AG08395 (cell line): ENCODE measurements at places on chromosomes 4 and X.

GRCh38 chr4:86675548-86675947, 81.4 kb downstream of the PTPN13 start:
- no peak for DNase-seq

DNA sequence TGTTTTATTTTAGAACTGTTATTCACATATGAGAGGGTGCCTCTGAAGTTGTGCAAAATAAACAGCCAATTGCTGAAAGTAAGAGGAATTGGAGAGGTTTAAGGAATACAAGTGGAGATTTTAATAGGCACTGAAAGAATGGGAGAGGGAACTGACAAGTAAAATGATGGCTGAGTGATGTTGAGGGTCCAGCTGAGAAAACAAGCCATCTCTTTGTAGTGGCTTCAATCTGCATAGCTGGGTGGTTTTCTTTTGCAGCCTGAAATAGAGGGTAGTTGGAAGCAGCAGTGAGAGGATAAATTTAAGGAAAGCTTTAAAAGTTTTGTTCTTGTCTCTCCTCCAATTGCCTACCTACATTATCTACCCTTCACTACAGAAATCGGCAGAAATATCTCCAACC, 106.7 kb upstream of the DGKK start:
- no peak for DNase-seq

DNA sequence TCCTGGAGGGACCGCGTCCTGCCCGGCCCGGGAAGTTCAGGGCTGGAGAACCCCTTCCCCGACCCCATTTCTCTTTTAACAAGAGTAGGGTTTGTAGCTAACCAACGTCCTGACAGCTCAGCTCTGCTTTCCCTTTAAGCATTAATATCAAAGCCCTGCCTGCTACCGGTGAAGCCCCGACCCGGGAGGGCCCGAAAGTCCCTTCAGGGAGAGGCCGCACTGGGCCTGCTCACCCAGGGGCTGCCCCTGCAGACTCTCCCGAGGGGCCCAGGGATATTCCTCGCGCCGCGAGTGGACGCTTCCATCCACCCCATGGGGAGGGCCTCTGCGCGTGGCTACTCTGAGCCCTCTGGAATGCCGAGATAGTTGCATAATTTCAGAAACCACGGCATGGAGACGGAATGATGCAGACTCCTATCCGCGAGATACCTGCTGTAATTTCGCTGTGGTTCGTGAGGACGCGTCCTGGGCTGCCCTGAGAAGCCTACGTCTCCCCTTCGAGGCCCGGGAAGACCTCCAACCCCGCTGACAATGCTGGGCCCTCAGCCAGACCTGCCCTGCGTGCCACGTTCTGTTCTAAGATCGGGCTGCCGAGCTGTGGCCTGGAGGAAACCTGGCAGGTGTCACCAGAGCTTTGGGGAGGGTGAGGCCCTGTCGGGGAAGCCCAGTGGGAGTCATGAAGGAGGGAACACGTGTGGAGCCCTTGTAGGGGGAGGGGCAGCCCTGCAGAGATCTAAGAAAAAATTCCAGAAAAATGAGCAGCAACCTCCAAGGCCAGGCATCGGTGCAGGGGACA, 999 bp upstream of the CTBP1 start:
- DNase-seq: peak; percentile 65

DNA sequence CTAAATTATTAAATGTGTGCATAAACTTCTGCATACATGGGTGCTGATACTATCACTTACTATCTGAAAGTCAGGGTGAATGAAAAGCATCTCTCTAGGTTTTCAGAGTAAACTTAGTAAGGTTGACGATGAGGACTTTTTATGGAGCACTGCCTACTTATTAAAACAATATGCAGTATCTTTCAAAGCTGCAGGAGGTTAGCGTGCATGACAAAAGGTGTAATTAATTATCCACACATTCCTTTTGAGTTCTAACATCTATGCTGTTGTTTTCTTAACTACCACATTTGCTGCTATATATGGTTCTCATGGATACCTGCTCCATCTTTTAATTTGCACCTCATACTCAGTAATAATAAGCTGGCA, 256.2 kb downstream of the FSTL5 start:
- no peak for DNase-seq

- no peak for DNase-seq
Observed at GRCh38 chr4:91961504-91961903, 342.3 kb upstream of the GRID2 start.

GRCh38 chr4:16117164-16117563, 33.3 kb upstream of the PROM1 start:
- no peak for DNase-seq

DNA sequence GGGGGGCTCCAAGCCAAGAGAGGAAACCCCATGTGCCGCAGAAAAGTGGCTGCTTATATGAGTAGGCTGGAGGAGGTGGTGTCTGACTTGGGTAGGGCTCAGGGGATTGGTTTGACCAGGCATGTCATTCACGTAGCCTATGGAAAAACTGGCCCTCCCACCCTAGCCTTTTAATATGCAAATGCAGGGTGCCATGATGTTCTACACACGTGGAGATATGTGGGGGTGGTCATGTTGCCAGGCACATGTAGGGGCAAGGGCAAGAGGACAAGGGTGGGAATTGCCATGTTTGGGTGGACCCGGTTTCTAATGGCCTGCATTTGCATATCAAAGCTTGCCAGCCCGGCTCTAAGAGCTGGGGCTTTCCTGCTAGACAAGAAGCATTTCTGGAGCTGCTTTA, 86.9 kb upstream of the SHISA3 start:
- no peak for DNase-seq

DNA sequence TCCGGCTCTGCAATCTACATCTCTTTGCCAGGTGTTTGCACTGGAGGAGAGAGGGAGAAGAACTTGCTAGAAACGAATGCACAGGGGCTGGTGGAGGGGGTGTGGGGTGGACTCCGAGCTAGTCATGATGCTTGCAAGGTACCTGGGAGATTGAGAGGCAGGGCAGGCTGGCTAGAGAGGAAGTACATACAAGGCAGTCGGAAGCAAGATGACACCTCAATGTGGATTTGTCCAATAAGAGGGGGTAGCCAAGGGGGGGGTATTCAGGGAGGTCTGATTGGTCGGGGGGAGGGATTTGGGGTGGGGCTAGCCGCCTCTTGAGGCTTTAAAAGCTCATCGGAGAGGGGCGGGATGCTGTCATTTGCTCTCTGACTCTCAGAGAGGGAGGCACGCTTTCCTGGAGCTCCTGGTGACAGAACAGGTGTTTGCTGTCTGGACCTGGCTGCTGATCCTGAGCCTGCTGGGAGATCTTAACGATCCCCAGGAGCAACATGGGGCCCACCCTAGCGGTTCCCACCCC, at the start of gene GPR50:
GPR50 (plus strand) TSS at position 354 of the 520 bp plus-strand sequence; CDS start at position 492, 138 bp downstream.
- DNase-seq: no peak

GRCh38 chr4:173543266-173543665, 13.2 kb upstream of the HAND2 start:
- no peak for DNase-seq

- no peak for DNase-seq
Observed at GRCh38 chr4:119833611-119834010, 205.0 kb upstream of the PDE5A start.

GRCh38 chr4:68773699-68774098, 42.1 kb upstream of the UGT2B10 start:
- DNase-seq: no peak
